Chondrocyte (in vitro differentiated cells): ENCODE measurements at places on chromosomes 7 and 10. TPM values are rescaled to one million over a fixed set of nuclear protein-coding genes. Genes with fewer than 3 reads are reported as not detected.

Gene ZDHHC16
- 50.4 to 64.8 TPM (median 53.0 TPM) in 3 replicates for total RNA-seq

Gene GLCCI1
- 10.2 to 11.4 TPM (median 10.9 TPM) in 3 replicates for total RNA-seq

Gene ZCCHC24
- 37.4 to 45.1 TPM (median 43.8 TPM) in 3 replicates for total RNA-seq

Gene TBXAS1
- total RNA-seq, result 2.4 to 4.7 TPM (median 2.5 TPM) in 3 replicates

Gene DCLRE1C
- total RNA-seq, result 7.1 to 7.4 TPM (median 7.4 TPM) in 3 replicates

Gene AKR1B15
- total RNA-seq, result not detected in 3 replicates

Gene FAM24B
- not detected in 3 replicates for total RNA-seq

Gene ABCB4
- total RNA-seq, result 0.10 to 0.15 TPM in 2 of 3 replicates, not detected in the other

Gene TRPV5
- total RNA-seq, result not detected in 3 replicates

Gene OSBPL3
- total RNA-seq, result 5.7 to 10.6 TPM (median 7.6 TPM) in 3 replicates

Gene MOSPD3
- 13.9 to 17.5 TPM (median 17.3 TPM) in 3 replicates for total RNA-seq
